ENCODE measurements at places on chromosomes 2 and 18. TPM values are rescaled to one million over a fixed set of nuclear protein-coding genes. Genes with fewer than 3 reads are reported as not detected.

The MERTK gene
- total RNA-seq, result 31.3 TPM

The RAPGEF4 gene
- 1.3 TPM for total RNA-seq

The GULP1 gene
- 71.5 TPM for total RNA-seq

The TLX2 gene
- not detected for total RNA-seq

The DPP10 gene
- not detected for total RNA-seq

The DSC3 gene
- 521 TPM for total RNA-seq

The RAB17 gene
- under 0.01 TPM for total RNA-seq

The COLEC11 gene
- 0.39 TPM for total RNA-seq

The SNED1 gene
- total RNA-seq, result 0.11 TPM

The MXD1 gene
- 5.5 TPM for total RNA-seq

The TFPI gene
- total RNA-seq, result 116 TPM

The TMEM163 gene
- not detected for total RNA-seq

The IL36B gene
- total RNA-seq, result not detected

The FOXD4L1 gene
- total RNA-seq, result not detected

The IL1F10 gene
- total RNA-seq, result not detected

The TUBA4B gene
- not detected for total RNA-seq

The TACR1 gene
- total RNA-seq, result not detected

The FBXO48 gene
- 0.33 TPM for total RNA-seq

The KCTD1 gene
- 62.7 TPM for total RNA-seq

The STPG4 gene
- total RNA-seq, result 1.2 TPM

The TRPM8 gene
- not detected for total RNA-seq

The SCTR gene
- total RNA-seq, result not detected

The ASTL gene
- total RNA-seq, result not detected

The PLEK gene
- total RNA-seq, result not detected

The B4GALT6 gene
- 5.4 TPM for total RNA-seq

The OSBPL6 gene
- 1.6 TPM for total RNA-seq

The DOK6 gene
- not detected for total RNA-seq

Measured in placental epithelial cell (primary cell).